GM23248 (cell line): ENCODE measurements at places on chromosomes 6 and 20.

GRCh38 chr6:90445533-90446108, 141.3 kb downstream of the MAP3K7 start:
- DNase-seq, result no peak

DNA sequence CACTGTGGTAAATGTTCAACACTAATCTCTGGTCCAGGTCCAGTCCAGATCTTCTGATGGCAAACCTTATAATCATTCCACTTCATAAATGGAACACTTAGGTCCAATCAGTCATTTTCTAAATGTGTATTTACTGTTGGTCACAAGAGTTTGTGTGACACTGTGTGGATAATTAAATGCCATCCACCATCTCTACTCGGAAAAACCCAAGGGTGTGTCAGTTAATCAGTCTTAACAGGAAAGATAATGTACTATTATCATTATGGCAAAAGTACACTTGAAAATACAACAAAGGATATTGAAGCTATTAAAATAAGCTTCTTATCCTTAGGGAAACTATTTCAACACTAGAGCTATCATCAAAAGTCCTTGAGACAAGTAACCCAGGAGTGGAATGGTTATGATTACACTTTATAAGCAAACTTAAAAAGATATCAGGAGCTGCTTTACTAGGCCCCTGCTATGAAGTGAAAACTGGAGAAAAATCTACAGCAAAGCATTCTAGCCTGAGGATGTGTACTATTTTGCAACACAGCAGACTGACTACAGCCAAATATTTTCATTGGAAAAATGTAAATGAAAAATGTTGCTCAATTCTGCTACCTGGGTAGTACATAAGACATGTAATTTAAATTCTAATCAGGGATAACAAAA, 227.9 kb downstream of the LAMA2 start:
- no peak for DNase-seq

GRCh38 chr20:3606021-3606420, 57.2 kb downstream of the GFRA4 start:
- DNase-seq, result peak; percentile 32

- no peak for DNase-seq
Observed at GRCh38 chr6:56582236-56582635, 60.5 kb downstream of the DST start.

GRCh38 chr20:5131502-5131901, 4.7 kb downstream of the CDS2 start:
- DNase-seq, result no peak

- peak; percentile 78 for DNase-seq
Observed at GRCh38 chr6:75199889-75200288, 6.0 kb downstream of the COL12A1 start.

DNA sequence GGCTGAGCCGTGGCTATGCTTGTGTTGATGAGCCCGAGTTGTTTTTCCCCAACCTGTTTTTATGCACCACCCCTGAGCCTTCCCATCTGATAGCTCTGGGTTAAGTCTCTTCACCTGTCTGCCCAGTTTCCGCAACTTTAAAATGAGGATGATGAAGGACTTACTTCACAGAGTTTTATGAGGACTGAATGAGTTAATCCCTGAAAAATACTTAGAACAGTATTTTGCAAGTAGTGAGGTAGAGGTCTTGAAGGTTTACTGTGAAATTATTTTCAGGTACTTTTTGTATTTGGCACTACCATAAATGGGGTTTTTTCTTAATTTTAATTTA, 3.2 kb downstream of the MTG2 start:
- no peak for DNase-seq

GRCh38 chr20:7291323-7291943, 523.9 kb downstream of the BMP2 start:
- no peak for DNase-seq

DNA sequence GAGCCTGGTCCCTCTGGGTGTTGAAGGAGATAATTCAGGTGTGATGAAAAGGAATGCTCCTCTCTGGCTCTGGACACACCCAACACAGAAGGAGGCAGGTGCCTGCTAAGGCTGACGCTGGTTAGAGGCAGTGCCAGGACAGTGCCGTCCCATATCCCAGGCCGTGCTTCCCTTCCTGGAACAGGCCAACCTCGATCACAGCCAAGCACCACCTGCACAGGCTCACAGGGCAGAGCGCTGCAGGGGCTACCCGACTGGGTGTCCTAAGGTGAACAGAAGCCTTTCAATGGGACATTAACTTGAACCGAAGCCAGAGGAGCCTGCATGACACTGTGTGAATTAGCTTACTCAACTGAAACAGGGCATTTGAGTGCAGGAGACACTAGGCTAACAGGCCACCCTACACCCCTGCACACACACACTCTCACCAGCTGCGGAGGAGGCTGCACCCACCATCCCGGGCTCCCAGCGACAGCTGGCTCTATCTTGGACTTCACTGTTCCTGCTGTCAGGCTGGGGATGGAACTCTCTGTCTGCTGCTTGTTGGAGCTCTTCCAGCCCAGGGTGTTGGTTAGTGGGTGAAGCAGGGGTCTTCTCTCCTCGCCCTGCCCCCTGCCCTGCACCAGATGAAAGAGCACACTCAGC, 347.2 kb downstream of the TAF4 start:
- DNase-seq, result no peak

GRCh38 chr6:54192993-54193392, 81.8 kb downstream of the MLIP start:
- DNase-seq, result no peak

- DNase-seq, result no peak
Observed at GRCh38 chr20:36394340-36394965, 88.3 kb downstream of the DLGAP4 start.

DNA sequence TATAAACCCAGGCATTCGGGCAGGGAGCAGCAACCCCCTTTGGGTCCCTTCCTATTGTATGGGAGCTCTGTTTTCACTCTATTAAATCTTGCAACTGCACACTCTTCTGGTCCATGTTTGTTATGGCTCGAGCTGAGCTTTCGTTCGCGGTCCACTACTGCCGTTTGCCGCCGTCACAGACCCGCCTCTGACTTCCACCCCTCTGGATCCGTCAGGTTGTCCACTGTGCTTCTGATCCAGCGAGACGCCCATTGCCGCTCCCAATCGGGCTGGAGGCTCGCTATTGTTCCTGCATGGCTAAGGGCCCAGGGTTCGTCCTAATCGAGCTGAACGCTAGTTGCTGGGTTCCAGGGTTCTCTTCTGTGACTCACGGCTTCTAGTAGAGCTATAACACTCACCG, 111.3 kb downstream of the TMEM170B start:
- DNase-seq, result no peak

GRCh38 chr6:144335914-144336313, 50.8 kb downstream of the UTRN start:
- DNase-seq, result no peak

DNA sequence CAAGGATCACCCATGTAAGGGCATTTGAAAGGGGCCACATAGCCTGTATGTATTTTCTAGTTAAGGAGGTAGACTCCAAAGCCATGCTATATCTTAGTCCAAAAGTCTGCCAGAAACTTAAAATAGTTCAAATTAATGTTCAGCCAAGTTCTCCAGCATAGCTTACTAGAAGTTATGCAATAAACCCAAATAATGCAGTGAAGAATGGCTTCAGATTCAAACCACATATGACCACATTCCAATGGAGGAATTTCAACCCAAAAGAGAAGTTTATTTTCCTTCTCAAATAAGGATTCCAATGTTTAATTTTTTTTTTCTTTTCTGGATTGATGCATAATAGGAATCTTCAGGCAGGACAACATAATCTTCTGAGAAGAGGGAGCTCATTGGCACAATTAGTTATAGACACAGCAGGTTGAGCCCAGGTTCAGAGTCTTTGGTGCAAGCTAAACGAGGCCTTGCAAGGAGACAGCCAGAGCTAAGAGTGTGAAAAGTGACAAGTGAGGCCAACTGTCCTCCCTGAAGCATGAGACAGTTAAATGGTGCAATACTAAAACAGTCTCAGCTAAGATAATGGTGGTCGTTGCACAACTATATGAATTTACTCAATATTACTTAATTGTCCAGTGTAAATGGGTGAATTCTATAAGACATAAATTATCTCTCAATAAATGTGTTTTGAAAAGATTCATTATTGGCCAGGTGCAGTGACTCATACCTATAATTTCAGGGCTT, 598.8 kb upstream of the CDH4 start:
- peak; percentile 41 for DNase-seq

DNA sequence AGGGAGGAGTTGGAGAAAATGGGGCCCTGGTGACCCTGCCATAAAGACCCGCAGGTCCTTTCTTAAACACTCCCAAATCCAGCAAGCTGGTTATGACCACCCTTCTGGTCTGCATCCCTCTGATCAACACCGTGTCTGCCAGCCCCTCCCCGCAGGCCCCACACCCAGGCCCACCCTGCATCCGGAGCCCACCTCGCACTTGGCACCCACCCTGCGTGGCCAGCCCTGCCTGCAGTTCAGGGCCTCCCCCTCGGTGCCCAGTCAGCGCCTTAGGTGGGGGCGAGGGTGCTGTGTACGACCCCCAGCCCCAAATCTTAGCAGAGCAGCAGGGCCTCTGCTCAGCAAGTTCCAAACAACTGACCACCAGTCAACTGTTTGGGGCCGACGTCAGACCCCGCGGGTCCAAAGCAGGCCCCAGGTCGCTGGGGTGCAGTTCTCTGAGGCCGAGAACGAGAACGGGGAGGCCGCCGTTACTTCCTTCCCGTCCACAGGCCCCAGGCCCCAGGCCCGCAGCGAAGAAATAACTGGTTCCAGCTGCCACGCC, 1.2 kb downstream of the ACSS1 start:
- no peak for DNase-seq

DNA sequence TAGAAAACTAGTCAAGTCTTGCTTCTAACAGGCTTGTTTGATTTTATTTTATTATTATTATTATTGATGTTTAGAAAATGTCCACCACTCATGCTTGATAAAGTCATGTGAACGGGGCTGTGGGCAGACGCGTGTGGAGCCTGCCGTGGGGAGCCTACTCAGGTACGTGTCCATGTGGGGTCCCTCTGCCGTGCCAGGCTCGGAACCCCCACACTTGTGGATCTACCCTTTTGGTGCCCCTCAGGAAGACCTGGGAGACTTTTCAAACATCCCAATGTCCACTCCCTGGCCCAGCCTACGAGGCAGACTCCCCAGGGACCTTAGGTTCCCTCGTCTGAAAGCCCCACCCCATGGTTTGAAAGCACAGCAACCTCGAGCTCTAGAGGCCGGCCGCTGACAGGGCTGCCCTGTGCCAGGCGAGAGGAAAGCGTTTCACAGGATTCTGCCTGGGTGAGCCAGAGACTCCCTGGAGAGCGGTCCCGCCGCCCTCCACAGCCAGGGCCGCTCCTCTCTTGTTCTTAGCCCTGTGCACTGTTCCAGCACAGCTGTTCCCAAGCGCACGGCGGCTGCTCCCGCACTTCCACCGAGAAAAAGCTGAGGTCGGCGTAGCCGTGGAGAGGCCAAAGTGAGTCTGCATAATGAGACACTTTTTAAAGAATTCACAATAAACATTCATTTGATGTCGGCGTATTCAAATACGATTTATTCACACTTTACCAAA, 249.7 kb downstream of the TTLL2 start:
- DNase-seq, result no peak

DNA sequence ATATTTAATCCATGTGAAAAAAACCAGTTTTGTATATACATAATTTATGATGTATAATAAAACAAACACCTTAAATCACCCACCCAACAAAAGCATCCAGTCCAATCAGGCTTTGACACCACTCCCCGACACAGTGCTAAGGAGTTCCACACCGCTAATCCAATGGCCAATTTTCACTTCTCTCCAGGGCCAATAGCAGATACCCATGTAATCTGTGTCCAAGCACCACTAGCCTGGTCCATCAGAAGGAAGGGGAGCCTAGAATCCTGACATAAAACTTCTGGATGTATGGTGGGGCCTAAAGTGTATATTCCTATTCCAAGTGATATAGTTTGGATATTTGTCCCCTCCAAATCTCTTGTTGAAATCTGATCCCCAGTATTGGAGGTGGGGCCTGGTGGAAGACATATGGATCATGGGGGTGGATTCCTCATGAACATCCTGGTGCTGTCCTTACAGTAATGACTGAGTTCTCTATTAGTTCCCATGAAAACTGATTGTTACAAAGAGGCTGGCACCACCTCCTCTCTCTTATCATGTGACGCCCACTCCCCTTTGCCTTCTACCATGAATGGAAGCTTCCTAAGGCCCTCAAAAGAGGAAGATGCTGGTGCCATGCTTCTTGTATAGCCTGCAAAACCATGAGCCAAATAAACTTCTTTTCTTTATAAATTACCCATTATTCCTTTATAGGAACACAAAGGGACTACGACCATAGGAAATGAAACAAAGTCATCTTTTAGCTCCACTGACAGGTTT, 20.8 kb downstream of the RALGAPA2 start:
- no peak for DNase-seq

DNA sequence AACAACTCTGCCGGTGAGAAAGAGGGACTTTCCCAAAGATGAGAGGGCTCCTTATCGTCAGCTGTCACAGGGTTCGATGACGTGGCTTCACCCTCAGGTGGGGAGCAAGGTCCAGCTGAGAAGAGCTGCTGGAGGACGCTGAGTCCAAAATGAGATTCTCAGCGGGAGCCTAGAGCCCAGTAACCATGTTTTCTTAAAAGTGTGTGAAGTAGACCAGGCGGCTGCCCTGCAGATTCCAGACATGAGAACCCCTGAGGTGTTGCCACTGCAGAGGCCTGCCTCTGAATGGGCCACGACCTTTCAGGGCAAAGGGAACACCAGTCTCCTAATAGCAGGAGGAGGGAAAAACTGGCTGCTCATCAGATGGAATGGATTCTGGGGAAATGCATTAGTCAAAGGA, 375.1 kb downstream of the BTBD9 start:
- no peak for DNase-seq

DNA sequence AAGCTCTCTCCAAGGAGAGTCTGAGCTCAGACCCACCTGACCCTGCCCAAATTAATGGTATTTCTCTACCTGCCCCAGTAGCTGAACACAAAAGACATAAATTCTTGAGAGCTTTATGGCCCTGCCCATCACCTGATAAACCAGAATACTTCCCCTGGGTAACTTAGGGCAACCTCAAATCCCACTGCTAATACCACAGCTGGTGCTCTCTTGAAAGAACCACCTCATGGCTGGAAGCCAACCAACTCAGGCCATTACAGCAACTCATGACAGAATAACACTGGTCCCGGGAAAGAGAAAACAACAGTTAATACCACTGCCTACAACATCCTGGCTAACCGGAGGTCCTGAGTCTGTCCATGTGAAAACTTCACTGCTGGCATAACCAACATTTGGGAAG, 328.6 kb downstream of the NKAIN2 start:
- DNase-seq, result no peak

DNA sequence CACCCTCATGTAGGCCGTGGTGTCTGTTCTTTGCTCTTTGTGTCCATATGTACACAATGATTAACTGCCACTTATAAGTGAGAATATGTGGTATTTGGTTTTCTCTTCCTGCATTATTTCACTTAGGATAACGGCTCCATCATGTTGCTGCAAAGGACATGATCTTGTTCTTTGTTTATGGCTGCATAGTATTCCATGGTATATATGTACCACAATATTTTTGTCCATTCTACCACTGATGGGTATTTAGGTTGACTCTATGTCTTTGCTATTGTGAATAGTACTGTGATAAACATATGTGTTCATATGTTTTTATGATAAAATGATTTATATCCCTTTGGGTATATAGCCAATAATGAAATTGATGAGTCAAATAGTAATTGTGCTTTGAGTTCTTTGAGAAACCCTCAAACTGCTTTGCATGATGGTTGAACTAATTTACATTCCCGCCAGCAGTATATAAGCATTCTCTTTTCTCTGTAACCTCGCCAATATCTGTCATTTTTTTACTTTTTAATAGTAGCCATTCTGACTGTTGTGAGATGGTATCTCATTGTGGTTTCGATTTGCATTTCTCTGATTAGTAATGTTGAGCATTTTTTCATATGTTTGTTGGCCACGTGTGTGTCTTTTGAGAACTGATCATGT, 174.4 kb upstream of the NT5E start:
- DNase-seq, result no peak

GRCh38 chr20:59809630-59810448, 123.6 kb downstream of the SYCP2 start:
- no peak for DNase-seq
